ENCODE measurements at places on chromosomes 13 and 19.

DNA sequence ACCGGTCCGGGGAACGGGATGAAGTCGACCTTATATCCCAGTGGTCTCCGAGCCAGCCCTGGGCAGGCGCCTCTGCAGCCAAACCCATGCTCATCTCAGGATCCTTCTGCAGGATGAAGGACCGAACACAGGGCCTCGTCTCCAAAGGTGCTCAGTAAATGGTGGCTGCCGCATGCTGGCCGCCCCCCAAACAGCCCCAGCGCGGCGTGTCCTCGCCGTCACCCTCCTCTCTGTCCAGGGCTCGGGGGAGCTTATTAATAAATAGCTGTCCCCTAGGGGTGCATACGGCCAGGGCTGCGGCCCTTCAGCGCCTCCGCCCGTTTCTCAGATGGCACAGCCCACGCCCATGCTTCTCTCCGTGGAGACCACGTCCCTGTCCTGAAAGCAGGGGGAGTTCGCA is 32.6 kb upstream of the SPACA7 start:
- DNase-seq, result no peak

- DNase-seq, result peak; percentile 74
Measured at GRCh38 chr13:94154367-94154766, 325.1 kb downstream of the DCT start.

GRCh38 chr13:49369866-49370265 is 74.0 kb downstream of the CAB39L start:
- no peak for DNase-seq

GRCh38 chr13:66378894-66379293 is 851.2 kb downstream of the PCDH9 start:
- DNase-seq, result no peak

- no peak for DNase-seq
Measured at GRCh38 chr13:25180775-25181537, 8.9 kb upstream of the AMER2 start.

DNA sequence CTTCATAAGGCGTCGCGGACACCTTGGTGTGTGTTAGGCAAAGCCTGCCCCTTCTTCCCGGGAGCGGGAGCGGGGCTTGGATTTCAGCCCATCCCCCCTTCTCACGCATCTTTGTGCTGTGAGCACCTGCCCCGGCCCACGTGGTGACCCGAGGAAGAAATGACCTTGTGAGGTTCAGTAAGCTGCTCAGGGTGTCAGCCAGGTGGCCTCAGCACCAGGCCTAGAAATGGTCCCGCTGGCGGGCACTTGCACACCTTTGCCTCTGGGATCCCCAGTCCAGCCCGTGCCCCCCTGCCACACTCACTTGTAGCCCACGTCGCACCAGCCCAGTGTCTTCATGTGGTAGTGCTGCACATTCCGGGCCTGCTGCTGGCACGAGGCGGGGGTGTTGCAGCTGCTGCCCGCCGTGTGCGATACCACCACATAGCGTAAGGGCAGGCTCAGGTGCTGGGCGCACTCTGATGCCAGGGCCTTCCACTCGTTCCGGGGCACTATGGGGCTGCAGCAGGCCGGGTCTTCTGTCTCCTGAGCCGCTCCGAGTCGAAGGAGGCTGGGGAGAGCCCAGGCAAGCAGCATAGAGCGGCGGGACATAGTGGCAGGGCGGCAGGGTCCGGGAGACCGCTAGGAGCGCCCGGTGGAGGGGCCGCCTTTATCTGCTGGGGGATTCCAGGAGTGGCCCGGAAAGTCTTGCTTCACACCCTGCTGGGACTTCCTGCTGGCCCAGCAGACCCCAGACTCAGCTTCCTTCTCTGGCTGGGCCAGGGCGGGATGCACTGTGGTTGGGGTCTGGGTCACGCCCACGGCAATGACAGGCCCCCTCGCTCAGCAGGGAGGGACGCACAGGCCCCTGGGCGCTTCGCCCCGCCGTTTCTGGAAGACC is at the start of gene PGLYRP1:
Gene PGLYRP1, minus strand, starts transcription at position 623 of the 880 bp plus-strand sequence. Its CDS starts 32 bp downstream, at position 591.
- no peak for DNase-seq

Data from cardiac muscle cell (in vitro differentiated cells and primary cell).